ENCODE measurements at places on chromosomes 4 and X.

- peak; percentile 25 for DNase-seq
Observed at GRCh38 chrX:154486396-154487207, at the start of gene UBL4A. UBL4A (minus strand) TSS chrX:154486615; CDS start chrX:154486584, 31 bp downstream.

GRCh38 chr4:85751866-85752265, 276.9 kb downstream of the ARHGAP24 start:
- no peak for DNase-seq

GRCh38 chrX:71632923-71633657, 14.8 kb upstream of the CXCR3 start:
- DNase-seq: no peak

- DNase-seq: no peak
Observed at GRCh38 chrX:40140706-40141499, 43.1 kb upstream of the BCOR start.

- DNase-seq: no peak
Observed at GRCh38 chr4:27368781-27369180, 508.1 kb downstream of the STIM2 start.

DNA sequence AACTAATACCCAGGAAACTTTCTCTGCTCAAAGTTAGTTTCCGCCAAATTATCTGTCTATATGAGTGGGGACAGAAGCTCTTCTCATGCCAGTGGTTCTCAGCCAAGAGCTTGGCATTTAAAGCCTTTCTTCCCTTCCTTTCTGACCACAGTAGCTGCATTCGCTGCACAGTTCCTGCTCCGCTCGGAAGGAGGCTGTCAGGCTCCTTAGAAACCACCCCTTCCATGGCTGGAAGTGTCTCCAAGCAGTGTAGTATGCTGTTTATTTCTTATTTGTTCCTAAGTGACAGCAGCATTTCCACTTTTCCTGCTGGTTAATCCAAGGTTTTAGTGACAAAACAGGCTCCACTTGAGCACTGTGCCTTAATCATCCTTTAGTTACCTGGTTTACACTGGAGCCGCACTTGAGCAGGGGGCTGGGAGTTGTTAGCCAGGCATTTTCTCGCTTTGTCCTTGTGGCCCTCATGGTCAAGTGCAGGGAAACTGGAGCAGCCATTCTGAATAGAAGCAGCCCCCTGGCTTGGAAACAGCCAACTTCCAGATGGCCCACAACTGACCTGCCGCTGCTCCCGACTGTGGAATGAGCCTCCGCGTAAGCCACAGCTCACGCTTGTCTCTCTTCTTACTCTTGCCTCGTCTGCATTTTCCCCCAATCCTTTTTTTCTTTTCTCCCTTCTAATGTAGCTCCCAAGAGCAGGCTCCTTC, 739.4 kb upstream of the TENM3 start:
- no peak for DNase-seq

GRCh38 chrX:124488412-124489161, 142.2 kb downstream of the SH2D1A start:
- DNase-seq: no peak

GRCh38 chrX:14501327-14501726, 28.0 kb upstream of the GLRA2 start:
- DNase-seq: no peak

DNA sequence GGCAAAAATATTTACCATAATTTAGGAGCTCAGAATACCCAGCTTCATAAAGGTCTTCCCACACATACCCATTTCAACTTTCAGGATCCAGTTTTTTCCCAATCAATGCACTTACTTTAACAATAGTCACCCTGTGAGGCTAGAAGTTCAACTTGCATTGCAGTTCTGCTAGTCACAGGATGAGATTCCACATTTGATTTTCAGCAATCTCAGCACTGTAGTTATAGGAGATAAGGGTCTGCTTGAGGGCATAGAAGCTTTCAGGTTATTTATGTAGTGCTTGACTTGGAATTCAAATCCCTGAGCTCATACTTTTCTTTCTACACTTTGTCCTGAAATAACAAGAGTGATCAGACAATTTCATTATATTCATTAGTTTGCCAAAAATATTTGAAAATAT, 78.3 kb upstream of the IL2 start:
- no peak for DNase-seq

DNA sequence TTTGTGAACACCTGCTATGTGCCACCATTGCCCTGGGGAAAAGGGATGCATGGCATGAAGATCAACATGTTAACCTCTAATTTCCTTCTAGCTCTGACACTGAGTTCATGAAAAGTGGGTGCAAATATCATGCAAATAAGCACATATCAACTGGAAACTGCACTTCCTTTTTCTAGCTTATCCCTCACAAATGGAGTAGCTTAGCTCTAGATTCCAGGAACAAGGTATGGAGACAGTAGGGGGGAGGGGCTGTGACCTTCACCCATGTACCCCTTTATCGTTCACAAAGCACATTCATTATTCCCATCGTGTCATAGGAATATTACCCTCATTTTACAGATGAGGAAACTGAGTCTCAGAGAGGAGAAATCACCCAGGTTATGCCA, 37.4 kb downstream of the STARD8 start:
- DNase-seq: no peak

GRCh38 chr4:79982601-79983322, 90.3 kb downstream of the ANTXR2 start:
- no peak for DNase-seq

GRCh38 chrX:104953251-104953650, 267.2 kb downstream of the TEX13A start:
- no peak for DNase-seq

DNA sequence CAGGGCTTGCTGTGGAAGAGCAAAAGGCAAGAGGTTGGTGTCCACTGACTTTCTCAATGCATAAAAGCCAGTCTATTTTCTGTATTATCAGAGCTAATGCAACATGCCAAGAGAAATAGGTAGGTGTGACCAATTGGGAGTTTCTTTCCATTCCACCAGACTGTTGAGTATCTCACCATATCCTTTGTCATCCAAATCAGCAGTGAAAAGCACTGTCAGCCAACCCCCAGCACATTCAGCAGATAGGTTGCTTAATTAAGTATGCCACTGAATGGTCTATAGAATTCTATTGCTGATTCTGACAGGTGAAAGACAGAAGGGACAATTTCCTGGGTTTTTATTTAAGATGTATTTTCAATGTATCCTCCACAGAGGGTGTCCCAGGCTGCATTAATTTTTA, 139.8 kb downstream of the HS6ST2 start:
- DNase-seq: no peak

DNA sequence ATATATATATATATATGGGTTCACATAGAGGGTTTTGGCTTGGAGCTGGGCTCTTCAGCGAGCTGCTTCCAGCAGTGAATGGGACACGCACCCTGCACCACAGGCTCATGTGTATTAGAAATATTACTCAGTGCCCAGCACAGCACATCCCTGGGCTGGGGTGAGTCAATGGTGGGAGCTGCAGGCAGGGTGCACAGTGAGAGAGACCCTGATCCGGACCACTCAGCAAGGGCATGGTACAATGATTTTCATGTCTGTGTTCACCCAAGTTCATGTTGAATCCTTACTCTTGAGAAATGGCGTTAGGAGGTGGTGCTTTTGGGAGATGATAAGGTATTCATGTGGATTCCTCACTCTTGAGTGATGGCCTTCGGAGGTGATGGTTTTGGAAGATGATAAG, 194.7 kb downstream of the ASMT start:
- DNase-seq: no peak

DNA sequence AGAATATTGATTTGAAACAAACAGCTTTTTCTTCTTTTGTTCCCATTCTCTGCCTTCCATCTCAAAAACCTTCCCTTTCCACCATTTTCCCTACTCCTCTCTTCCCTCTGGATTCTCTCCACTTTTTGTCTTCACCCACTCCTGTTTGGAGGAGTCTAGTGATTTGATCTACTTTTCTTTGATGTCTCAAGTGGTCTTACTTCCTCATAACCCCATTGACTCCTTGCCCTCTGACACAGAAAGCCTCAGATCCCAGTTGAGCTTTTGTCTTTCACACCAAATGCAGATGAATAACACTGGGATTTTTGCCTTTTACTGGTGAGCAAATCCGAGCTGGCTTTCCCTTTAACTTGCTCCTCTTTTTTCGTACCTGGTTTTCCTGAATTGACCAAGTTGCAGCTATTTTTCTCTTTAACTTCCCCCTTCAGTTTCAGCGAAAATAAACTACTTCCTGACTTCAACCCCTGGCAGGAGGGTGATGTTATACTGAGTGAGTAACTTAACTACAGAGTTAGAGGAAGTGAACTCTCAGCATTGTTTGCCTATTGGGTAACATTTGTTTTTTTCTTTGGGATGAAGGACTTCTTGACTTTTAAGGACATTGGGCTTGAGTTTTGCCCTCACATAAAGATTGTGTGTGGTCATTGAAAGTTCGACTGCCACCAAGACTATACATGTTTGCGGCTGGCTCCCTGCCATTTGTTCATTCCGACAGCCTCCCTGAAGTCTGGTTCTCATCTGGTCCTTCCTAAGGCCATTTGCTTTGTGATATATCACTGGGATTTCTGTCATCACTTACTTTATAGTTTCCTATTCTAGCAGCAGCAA, 392.8 kb upstream of the NR3C2 start:
- peak; percentile 81 for DNase-seq

DNA sequence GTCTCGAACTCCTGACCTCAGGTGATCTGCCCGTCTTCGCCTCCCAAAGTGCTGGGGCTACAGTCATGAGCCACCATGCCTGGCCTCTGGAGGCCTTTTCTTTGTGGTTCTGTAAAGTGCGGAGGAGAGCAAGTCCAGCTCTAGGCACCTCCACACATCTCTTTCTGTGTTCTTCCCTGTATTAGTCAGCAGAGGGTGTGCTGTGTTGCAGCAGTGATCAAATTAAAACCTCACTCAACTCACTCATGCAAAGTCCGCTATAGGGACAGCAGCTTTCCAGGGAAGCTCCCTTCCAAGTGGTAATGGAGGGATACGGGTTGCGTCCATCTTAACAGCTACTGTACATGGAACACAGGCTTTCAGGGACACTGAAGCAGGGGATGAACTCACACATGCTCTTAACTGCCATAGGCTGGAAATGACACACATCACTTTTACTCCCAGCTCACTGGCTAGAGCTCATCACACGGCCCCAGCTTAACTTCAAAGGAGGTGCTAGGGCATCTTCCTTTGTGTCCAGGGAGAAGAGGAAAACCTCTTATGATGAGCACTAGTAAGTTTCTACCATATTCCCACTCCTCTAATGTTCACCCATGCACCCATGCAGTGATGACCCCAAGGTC, 36.0 kb upstream of the CCNG2 start:
- no peak for DNase-seq

DNA sequence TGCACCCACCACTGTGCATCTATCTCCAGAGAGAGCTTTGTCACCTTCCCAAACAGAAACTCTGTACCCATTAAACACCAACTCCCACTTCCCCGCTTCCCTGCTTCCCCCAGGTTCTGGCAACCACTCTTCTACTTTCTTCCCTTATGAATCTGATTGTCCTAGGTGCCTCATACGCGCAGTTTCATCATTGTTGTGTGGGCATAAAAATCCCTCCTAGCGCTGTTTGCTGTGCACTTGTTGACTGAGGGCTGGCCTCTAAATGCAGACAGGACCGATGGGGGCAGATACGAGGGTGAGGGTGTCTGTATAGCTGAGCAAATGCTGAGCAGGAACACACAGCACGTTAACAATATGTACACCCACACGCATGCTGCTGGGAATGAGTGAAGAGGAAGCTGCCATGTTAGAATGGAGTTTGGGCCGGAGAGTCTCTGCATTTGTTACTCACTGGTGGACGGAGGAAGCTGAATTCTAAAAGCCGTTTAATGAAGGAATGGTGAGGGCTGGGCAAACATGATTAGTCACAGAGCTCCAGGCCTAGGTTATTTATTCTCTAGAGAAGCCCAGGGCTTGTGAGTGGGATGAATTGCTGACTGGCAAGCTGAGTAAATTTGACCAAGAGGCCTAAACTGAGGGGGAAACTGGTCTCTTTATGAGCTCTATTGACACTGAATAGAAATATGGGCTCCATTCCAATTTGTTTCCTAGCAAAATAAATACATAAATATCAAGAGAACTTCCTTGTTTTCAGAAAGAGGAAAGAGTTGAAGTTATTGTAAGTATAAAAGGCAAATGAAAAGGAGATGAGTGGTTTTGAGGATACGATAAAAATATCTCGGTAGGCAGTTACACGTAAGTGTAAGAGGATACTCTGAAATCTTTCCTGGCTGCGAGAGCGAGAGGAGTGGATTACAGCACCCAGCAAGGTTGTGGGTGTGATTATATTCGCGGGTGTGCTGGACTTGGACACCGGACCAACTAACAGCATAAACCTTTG, 95.9 kb upstream of the RPS6KA3 start:
- DNase-seq: peak; percentile 56

- DNase-seq: no peak
Observed at GRCh38 chr4:148790691-148791090, 348.5 kb upstream of the NR3C2 start.

DNA sequence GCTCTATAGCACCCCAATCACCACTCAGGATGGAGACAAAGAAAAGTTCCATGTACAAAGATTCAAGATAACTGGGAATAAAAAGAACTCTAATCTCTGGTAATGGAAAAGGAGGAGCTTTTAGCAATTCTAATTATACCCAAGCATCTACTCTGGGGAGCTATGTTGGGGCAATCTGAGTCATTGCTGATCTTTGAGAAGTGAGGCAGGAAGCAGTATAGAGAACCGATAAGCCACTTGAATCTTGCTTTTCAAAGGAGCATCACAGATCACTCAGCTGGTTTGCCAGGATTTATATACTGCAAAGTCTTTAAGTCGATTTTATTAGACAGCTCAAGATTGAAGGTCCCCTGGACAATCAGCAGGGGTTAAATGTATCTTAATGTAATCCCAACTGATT, 220.0 kb downstream of the ENOX2 start:
- peak; percentile 41 for DNase-seq

DNA sequence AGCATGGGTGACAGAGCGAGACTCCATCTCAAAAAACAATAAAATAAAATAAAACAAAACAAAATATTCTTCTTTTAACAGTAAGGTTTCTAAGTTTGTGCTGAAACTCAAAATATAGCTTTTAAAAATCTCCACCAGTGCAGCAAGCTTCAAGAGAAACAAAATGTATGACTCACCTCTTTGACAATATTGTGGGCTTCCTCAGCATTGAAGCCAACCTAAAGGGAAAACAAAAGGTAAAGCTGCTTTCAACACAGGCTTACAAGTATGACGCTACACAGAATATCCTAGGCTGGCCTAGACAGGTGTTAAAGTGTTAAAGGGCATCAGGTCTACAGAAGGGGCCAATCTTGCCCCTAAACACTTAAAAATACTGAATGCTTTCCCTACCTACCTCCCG, 1.2 kb downstream of the DYNLT3 start:
- DNase-seq: no peak

DNA sequence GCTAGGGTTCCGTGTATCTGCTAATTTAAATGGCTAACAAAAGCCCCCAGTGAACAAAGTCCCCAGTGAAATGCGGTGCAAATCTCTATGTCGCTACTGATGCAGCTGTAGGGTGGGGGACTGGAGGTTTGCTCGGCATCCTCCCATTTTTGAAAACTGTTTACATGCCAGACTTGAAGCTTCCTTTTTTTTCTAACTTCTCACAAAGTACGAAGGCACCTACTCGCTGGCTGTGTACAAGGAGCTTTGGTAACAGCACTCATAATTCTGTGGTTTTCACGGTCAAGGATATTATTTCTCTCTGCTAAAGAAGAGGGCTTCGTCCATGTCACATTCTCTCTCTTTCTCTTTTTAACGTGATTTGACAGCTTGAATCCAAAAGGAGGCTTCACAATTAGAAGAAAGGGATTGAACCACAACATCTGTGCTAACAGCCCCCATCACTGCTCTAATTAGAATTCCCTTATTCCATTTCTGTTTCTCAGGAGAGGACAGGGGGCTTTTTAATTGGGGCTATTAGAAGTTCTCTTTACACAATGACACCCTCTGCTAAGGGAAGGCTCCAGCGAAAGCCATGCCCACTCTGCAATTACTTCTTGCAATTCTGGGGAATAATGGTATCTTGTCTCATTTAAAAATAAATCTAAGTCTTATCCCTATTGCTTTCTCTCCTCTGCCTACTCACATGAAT, 46.7 kb downstream of the TMEM156 start:
- DNase-seq: no peak

Measured in fibroblast of skin of right quadriceps (primary cell).